ENCODE measurements at places on chromosomes 4 and X. TPM values are rescaled to one million over a fixed set of nuclear protein-coding genes. Genes with fewer than 3 reads are reported as not detected.

The SLIT2 gene
- total RNA-seq: 10.5 TPM

The FGFR3 gene
- 0.33 TPM for total RNA-seq

The UGT2B11 gene
- not detected for total RNA-seq

The ZCCHC18 gene
- not detected for total RNA-seq

The KLHL13 gene
- 28.5 TPM for total RNA-seq

The RRH gene
- total RNA-seq: 0.17 TPM

The RBM41 gene
- 16.0 TPM for total RNA-seq

The LYAR gene
- total RNA-seq: 10.6 TPM

The MAOA gene
- total RNA-seq: 15.0 TPM

The NAP1L2 gene
- total RNA-seq: 3.1 TPM

The SCML2 gene
- total RNA-seq: 1.7 TPM

The USP17L17 gene
- total RNA-seq: not detected

The HHIP gene
- 0.29 TPM for total RNA-seq

The CPE gene
- 30.8 TPM for total RNA-seq

The TIGD4 gene
- 0.17 TPM for total RNA-seq

The TLR2 gene
- total RNA-seq: 0.58 TPM

The PFKFB1 gene
- total RNA-seq: not detected

The TRAM1L1 gene
- 4.2 TPM for total RNA-seq

The ACSL1 gene
- 30.4 TPM for total RNA-seq

The OGT gene
- total RNA-seq: 117 TPM

The SHOX gene
- total RNA-seq: not detected

The AKAP4 gene
- total RNA-seq: not detected

The ODAM gene
- total RNA-seq: not detected

The SORBS2 gene
- not detected for total RNA-seq

Data from smooth muscle cell of trachea (primary cell).